ENCODE measurements at places on chromosomes 12 and 14. TPM values are rescaled to one million over a fixed set of nuclear protein-coding genes. Genes with fewer than 3 reads are reported as not detected.

GRCh38 chr12:28059668-28060067, 87.1 kb upstream of the PTHLH start:
- no peak for DNase-seq

GRCh38 chr12:110744151-110744571, 1.5 kb upstream of the PPP1CC start:
- DNase-seq = no peak

- peak; percentile 76 for DNase-seq
Observed at GRCh38 chr14:68779761-68780323, 13.0 kb downstream of the ZFP36L1 start.

The WNT1 gene
- not detected for total RNA-seq

The GLI1 gene
- total RNA-seq = 0.20 TPM

The CELA1 gene
- 0.29 TPM for total RNA-seq

The LTBP2 gene
- total RNA-seq = 0.05 TPM

The KITLG gene
- not detected for total RNA-seq

Measured in activated CD8-positive, alpha-beta T cell treated with anti-CD3 and anti-CD28 coated beads for 36 hours (primary cell).